ENCODE measurements at places on chromosomes 1 and 21. TPM values are rescaled to one million over a fixed set of nuclear protein-coding genes. Genes with fewer than 3 reads are reported as not detected.
A peak's percentile ranks its signal among the peaks of the same experiment; 100 is the strongest.

Gene SLFNL1
- 0.98 TPM for total RNA-seq

DNA sequence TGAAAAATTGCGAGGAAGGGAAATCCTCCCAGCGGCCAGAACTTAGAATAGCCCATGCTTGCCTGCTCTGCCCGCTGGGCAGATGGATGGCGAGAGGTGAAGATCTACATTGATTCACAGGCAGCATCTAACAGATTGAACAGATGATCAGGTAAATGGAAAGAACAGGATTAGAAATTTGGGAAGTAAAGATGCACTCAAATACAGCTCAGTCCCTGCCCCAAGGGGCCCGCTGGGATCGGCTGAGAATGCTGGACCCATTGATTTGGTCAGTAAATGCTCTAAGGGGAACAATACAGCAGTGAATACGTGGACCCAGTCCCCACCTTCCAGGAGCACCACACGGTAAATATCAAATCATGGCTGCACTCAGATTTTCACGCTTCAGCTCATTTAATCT lies 248.2 kb downstream of the MATN1 start:
- no peak for DNase-seq

DNA sequence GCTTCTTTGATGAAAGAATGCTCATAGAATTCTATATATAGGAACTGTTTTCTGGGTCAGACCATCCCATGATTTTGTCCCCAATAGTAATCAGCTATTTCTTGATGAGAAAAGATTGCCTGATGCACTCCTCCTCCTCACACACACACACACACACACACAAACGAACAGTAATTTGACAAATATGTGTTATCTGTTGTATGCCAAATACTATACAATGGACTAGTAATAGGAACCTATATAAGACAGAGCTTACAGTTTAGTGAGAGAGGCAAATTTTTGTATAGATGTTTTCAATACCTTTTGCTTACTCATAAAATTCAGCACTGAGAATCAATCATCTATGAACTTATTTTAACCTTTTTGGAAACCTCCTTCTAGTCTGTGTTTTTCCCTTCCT lies 76.8 kb downstream of the PLA2G4A start:
- DNase-seq = no peak

GRCh38 chr1:191695865-191696264 lies 462.4 kb upstream of the RGS18 start:
- DNase-seq = no peak

Gene LORICRIN
- total RNA-seq = not detected

Gene FAM72D
- not detected for total RNA-seq

- no peak for DNase-seq
Measured at GRCh38 chr1:199867601-199868000, 159.9 kb upstream of the NR5A2 start.

DNA sequence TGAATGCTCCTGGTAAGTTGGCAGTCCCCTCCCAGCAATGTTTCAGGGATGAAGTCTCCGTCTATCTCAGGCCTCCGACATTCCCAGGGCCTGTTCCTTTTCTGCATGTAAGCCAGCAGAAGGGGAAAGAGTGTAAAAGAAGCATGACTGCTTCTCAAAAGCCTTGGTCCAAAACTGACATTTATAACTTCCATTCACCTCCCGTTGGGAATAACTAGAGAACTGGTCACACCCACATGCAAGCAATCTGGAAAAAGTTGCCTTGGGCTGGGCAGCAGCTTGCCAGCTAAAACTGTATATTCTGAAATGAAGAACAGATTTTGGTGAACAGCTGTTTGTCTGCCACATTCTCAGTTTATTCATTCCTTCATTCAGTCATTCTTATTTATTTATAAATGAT lies 24.2 kb upstream of the NPL start:
- no peak for DNase-seq

DNA sequence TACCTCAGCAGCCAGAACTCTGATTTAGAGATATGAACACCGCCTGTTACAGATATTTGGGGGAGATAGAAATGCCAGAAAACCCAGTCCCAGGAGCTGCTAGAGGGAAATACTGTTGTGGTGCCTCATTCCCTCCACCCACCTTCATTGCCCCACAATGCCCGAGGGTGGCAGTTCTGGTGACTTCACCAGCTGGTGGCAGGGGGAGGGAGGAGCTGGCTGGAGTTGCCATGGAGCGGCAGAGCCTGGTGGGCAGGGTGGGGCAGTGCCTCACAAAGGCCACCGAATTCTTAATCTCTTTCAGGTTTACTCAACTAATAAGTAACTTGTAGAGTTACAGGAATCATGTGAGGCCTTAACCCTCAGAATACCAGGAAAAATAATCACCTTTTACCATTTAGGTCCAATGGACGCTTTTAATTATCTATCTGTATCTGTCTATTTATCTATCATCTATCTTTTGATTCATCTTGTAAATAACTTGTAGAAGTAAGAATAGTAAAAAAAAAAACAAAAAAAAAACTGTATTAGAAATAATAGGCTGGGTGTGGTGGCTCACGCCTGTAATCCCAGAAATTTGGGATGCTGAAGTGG lies 11.7 kb upstream of the S100A11 start:
- DNase-seq = peak; percentile 28

DNA sequence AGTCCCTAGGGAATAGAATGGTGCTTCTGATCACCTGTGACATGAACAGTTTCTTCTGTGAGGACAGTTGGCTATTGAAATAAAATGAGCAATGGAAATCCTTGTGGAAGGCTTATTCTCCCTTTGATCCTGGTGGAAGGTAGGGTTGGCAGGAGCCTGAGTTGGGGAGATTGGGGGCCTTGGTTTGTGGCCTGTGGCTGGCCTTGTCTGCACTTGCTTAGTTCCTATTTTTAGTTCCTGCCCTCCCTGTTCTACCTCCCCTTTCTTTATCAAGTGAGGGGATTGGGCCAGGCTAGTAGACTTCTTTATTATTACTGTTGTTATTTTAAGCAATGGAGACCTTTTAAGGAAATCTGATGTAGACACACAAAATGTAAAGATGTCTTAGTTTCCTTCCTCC lies 8.2 kb downstream of the DMRTB1 start:
- no peak for DNase-seq

DNA sequence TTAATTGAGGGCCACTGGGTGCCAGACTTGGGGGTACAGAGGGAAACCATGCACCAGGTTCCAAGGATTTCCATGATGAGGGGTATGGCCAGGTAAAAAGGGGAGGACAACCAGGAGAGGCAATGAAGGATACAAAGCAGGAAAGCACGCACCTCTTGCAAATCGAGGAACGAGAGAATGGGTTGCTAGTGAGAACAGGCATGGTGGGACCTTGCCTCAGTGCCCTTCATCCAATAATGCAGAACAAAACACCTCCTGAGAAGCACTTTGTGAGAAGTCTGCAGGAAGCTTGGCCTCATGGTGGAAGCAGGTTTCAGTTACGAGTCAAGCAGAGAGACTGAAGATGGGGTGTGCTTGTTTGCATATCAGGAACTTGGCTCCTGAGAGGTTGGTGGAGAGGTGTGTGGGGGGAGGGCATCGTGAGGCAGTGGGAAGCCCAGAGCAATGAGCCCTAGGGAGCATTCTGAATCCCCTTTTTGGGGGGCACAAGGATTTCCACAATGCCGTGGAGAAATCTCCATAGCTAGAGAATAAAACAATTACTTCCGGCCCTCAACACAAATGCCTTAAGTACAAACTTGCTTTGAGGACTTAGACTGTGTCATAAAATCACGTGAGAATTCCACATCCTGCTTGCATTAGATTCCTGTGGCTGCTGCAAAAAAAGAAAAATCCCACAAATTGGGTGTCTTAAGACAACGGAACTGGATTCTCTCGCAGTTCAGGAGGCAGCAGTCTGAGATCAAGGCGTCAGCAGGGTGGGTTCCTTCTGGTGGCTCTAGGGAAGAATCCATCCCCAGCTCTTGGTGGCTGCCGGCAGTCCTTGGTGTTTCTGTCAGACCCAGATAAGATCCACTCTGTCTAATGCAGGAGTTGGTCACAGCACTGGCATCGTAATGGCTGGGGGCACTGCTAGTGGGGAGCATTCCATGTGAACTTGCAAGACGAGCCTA lies 54.9 kb upstream of the BACE2 start:
- no peak for DNase-seq

Gene IBA57
- total RNA-seq = 12.1 TPM

Gene S100A7
- total RNA-seq = not detected

Gene TSACC
- not detected for total RNA-seq

Gene DNM3
- total RNA-seq = 2.1 TPM

DNA sequence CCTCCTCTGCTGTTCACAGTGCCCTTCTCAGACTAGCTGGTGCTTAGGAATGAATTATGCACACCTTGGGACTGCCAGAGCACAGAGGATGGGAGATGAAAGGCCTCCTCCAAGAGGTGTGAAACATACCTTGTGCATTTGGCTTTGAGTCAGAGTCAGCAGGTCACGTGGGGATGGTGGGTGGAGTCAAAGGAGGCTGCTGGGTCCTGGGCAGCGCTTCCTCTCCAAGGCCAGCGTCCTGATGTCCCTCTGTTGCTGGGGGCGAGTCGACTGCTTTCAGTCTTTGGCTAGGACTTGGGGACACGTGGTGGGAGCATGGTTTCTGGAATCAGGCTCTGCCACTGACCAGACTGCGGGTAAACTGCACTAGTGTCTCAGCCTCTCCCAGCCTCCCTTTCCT lies 91.2 kb downstream of the AJAP1 start:
- DNase-seq = no peak

- DNase-seq = no peak
Measured at GRCh38 chr1:243272401-243272800, 16.6 kb downstream of the SDCCAG8 start.

Gene SPRR5
- total RNA-seq = not detected

Gene TMPRSS2
- total RNA-seq = 0.35 TPM

Gene TRABD2B
- total RNA-seq = not detected

DNA sequence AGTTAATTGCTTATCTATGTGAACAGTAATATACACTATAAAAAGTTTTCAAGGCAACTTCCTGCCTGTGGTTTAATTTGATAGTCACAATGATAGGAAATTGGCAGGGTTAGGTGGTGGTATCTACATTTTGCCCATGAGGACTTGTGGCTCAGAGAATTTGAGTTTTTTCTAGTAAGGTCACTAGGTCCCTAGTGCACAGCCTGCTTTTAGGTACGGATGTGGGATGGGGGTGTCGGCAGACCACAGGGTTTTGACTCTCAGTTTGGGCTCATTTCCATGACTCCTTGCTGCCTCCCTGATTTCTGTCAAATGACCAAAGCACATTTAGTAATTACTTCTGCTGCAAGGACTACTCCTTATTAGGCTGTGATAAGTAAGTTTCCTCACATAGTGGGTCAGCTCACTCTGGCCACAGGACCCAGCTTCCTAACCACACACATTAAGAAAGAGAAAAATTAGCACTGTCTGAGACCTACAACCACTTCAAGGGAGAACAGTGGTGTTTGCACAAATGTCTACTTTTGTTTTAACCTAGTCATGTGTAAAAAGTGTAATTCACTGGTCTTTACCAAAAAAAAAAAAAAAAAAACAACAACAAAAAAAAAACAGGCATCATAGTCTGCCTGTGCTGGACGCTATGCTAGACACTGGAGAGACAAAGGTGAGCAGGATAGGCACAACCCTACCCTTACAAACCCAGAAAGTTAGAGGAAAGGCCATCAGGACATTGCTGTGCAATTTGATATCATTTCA lies 43.7 kb downstream of the MRPL39 start:
- no peak for DNase-seq

DNA sequence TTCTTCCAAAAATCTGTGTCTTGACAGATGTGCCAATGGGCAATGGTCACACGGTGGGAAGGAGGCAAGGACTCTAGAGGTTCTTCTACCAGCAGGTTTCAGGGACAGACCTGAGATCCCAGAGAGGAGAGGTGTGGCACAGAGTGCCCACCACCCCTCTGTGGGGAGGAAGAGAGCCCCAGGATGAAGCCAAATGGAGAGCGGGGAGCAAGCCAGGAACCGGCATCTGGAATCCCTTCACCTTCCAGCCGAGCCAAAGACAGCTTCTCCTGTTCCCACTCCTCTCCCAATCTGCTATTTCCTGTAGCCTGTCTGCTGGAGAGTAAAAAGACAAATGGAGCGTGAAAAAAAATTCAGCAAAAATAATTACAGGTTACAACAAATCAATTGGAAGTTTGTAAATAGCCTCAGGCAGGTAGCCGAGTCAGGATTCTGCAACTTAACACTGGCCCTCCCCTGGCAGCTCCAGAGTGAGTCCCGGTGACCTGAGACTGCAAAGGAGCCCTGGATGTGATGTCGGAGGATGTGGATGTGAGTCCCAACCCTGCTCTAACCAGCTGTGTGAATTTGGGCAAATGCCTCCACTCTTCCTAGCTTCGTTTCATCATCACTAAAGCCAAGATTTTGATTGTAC lies 45.4 kb upstream of the LRRN2 start:
- no peak for DNase-seq

Gene SUSD4
- total RNA-seq = 11.6 TPM

Gene DCDC2B
- total RNA-seq = 0.18 TPM

Gene TMEM82
- not detected for total RNA-seq

Gene CD247
- 324 TPM for total RNA-seq

DNA sequence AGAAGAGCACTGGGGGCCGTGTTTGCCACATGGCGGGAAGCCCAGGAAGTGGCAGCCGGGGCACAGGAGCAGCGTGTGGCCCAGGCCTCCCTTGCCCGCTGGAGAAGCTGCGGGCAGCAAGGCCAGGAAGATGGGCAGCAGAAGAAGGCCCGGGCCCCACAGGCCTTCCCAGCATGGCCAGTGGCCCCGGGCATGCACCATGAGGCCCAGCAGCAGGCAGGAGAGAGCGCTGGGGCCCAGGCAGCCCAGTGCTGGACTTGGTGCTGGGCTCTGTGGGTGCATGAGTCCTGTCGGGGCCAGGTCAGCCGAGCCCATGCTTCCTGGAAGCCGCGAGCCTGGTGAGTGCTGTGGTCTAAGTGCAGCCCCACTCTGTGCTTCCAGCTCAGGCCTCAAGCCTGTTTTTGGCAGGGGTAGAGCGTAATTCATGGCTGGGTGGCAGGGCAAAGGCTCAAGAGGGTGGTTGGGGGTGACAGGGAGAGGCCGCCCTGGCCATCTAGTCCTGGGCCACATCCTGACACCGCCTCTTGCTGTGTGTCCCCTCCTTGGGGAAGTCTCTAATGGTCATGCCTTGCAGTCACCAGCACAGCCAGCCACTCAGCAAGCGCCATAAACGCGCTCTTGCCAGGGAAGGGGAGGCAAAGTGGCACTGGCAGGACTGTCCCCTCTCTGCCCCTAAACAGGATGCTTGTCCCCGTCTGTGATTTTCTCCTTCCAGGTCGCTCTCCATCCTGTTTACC lies 21.3 kb downstream of the MTHFR start:
- no peak for DNase-seq

Gene OLFM3
- total RNA-seq = not detected

GRCh38 chr1:36603461-36603860 lies 120.7 kb upstream of the CSF3R start:
- DNase-seq = no peak

Gene LCE3D
- not detected for total RNA-seq

Gene SH2D5
- total RNA-seq = 0.41 TPM

Gene FAM229A
- 39.3 TPM for total RNA-seq

All from T-cell (primary cell).